ENCODE measurements at places on chromosomes 13 and 19. TPM values are rescaled to one million over a fixed set of nuclear protein-coding genes. Genes with fewer than 3 reads are reported as not detected.

The ZNF878 gene
- 0.28 TPM for total RNA-seq

The CDX2 gene
- not detected for total RNA-seq

The ZNF320 gene
- 5.0 TPM for total RNA-seq

The KIR3DL2 gene
- total RNA-seq: not detected

The NLRP5 gene
- not detected for total RNA-seq

The HSPB6 gene
- total RNA-seq: 6.9 TPM

The PEG3 gene
- not detected for total RNA-seq

The GAPDHS gene
- total RNA-seq: not detected

The ZNF653 gene
- total RNA-seq: 3.9 TPM

The FUT3 gene
- not detected for total RNA-seq

The DAND5 gene
- not detected for total RNA-seq

The ASF1B gene
- 13.1 TPM for total RNA-seq

The ZIC5 gene
- total RNA-seq: not detected

The TICAM1 gene
- 0.90 TPM for total RNA-seq

The ATP8B3 gene
- 1.6 TPM for total RNA-seq

The DNAAF3 gene
- not detected for total RNA-seq

The SIGLEC12 gene
- total RNA-seq: not detected

The TLE6 gene
- total RNA-seq: under 0.01 TPM

The ACTN4 gene
- total RNA-seq: 659 TPM

The C13orf42 gene
- not detected for total RNA-seq

The NRTN gene
- 0.18 TPM for total RNA-seq

The GRIN2D gene
- under 0.01 TPM for total RNA-seq

The CD33 gene
- total RNA-seq: not detected

The KLK15 gene
- total RNA-seq: not detected

The PROZ gene
- not detected for total RNA-seq

The FGF21 gene
- total RNA-seq: not detected

The DOCK6 gene
- 4.4 TPM for total RNA-seq

The KLK7 gene
- total RNA-seq: not detected

The CCDC97 gene
- 5.8 TPM for total RNA-seq

Measured in IMR-90 (cell line).